ENCODE measurements at places on chromosomes 2 and 18.
A peak's percentile ranks its signal among the peaks of the same experiment; 100 is the strongest.

DNA sequence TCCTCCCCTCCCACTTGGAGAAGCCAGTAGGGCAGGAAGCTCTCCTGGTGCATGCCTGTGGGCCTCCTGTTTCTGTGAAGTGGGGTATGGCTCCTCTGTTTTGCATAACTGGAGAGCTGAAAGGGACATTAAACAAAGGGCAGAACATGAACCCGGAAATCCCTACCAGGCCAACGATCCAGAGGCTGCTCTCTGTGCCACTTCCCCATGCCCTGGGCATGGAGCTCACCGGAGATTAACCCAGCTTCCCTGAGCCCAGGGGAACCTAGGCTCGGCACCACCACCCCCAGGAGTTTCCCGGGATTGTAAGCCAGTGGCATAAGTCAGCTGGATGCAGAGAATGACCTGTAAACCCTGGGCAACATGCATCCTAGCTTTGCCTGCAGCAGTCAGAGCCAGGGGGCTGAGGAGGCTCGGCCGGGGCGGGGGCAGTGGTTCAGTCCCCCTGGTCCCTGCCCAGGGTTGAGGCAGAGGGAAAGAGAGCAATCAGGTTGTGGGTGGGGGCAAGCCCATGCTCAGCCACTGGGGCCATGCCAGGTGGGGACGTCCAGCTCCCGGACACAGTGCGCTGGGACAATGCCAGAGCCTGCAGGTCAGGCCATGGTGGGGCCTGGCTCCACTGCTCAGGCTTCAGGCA lies 49.5 kb downstream of the TIMM21 start:
- DNase-seq, result no peak

GRCh38 chr2:179951680-179952079 lies 55.4 kb downstream of the CWC22 start:
- DNase-seq, result no peak

DNA sequence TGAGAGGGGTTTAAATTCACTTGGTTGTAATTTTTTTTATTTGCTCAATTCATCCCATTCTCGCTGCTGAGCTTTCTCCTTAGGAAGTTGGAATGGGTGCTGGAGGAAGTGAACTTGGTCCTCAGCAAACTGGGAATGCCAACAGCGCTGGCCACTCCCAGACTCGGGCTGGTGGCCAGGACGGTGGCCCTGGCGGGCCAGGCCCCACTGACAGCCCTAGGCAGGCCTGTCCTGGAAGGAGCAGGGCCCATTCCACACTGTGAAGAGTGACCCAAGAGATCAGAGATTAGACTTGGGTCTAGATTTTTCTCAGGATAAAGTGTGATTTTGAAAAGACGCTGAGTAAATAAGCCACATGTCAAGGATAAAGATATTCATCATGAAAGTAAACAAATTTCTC lies 132.7 kb downstream of the HDAC4 start:
- DNase-seq, result no peak

- DNase-seq, result peak; percentile 80
These were observed 70.7 kb downstream of the PLB1 start for GRCh38 chr2:28566521-28567041.

DNA sequence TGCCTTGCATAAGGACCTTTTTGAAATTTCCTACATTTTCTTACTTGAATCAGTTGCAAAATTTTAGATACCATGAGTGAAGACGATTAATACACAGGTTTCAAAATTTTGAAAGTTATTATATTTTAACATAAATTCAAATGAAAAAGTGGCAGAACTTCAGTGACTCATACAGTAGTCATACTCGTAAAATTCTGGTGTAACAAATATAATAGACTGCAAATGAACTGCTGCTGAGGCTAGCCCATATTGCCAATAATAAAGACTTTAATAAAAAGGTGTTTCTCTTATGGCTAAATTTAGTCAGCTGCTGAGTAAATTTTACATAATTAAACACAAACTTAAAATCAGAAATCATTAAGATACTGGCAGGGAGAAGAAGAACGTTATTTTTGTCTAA lies 36.9 kb downstream of the MSH6 start:
- no peak for DNase-seq

DNA sequence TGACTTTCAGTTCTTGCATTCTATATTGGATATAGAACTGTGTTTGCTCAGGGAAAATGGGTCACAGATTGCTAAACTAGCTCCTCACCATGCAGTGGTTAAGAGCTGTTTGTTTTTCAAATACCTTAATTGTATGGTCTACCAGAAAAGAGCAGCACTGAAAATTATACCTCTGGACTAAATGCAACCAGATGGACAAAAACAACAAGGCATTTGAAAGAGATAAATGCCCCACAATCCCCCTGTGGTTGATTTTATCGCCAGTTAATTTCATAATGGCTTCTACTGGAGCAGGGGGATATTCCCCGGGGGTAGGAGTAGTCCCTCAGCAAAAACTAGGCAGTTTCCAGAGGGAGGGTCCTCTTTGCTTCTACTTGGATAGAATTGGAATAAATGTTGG lies 267.9 kb upstream of the TNP1 start:
- DNase-seq, result no peak
